ENCODE measurements at places on chromosomes 11 and 22.

GRCh38 chr22:43388420-43388851 lies 23.4 kb upstream of the MPPED1 start:
- peak; percentile 65 for DNase-seq

DNA sequence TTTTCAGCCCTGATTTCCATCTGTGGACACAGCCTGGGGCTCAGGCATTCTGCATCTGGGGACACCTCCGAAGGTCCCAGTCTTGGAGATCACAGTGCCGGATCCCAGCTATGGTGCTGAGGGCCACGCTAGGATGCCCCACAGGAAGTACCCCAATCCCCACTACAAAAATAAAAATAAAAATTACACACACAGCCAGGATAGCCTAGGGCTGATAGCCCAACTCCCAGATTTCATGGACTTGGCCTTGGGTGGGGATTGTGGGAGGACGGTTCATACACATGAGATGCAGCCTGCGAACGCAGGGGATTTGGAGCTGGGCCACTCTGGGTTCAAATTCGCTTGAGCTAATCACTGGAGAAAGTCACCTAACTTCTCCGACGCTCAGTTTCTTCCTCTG lies 237.7 kb downstream of the BUD13 start:
- no peak for DNase-seq

DNA sequence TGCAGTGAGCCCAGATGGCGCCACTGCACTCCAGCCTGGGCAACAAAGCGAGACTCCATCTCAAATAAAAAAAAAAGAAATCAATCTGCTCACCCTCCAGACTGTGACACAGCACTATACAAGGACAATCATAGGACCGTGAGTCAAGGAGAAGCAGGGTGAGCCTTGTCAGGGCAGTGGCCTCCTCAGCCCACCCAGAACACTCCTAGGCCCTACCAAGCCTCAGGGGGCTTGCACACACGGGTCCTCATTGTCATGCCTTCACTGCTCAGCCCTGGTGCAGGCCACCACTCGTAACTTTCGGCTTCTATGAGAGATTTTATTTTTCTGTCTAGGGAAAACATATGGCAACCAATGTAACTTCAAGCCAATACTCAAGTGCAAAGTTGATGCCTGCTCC lies 35.8 kb downstream of the DGCR2 start:
- DNase-seq, result no peak

GRCh38 chr11:75858042-75858441 lies 43.0 kb downstream of the UVRAG start:
- no peak for DNase-seq

- no peak for DNase-seq
Observed at GRCh38 chr11:1739576-1739975, 10.8 kb downstream of the IFITM10 start.

DNA sequence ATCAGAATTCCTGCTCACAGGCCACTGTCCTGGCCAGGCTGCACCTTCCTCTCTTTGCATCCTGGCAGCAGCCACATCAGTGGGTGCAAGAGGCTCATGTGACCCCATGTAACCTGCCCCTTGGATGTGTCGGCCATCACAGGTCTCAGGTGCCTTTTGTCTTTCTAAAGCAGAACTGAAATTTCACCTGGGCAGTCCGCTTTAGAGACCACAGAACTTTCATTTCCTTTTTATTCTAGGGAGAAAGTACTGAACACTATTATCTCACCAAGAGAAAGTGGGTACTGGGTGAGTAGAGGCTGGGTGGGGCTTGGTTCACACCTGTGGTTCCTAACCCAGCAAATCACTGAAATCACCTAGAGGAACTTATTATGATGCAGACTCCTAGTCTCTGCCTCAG lies 51.7 kb upstream of the NUP160 start:
- no peak for DNase-seq

- DNase-seq, result no peak
Observed at GRCh38 chr11:46560300-46560991, 33.4 kb downstream of the AMBRA1 start.

- DNase-seq, result no peak
Observed at GRCh38 chr11:70578831-70579230, 180.5 kb downstream of the CTTN start.

DNA sequence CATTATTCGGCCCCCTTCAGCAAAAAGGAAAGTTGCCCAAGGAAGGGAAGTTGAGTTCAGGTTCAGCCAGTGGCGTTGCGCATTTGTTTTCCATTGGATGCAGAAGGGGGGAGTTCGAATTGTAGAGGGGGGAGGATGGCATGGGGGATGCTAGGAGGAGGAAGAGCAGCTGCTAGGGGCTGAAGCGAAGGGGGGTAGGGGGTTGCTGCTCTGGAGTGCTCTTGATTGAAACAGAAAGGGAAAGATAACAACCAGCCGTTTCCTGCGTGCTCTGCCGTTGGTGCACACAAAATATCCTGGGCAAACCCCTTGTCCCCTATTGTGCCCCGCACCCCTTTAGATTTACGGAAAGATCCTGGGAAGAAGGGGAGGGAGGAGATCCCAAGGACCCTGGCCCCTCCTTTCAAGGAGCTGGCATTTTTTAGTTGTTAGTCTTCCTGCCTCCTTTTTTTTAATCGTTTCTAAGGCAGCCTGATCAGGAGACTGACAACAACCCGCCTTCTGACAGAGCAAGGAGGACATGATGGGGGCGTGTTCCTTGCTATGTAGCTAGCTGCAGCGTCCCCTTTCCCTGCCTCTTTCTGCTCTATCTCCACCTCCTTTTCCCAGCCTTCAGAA lies 2.1 kb downstream of the KMT2A start:
- peak; percentile 26 for DNase-seq

DNA sequence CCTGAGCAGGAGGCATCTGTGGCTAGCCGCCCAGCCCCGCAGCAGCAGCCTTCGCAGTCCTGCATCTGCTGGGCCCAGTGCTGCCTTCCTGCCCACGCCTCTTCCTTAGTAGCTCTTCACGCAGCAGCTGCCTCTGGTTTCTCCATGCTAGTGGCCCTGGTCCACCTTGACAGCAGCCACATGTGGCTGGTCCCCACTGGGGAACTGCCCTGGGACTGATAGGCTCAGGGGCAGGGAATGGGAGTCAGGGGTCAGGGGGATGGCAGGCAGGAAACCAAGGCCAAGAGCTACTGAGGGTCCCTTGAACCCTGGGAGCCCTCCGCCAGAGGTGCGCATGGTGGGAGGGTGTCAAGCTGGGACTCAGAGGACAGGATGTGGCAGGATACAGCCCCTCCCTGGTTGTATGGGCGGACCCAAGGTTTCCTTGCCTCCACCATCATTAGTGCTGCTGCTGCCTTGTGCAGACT lies 99.4 kb upstream of the PITPNB start:
- DNase-seq, result no peak

GRCh38 chr11:73189315-73189714 lies 28.8 kb upstream of the P2RY2 start:
- DNase-seq, result no peak

DNA sequence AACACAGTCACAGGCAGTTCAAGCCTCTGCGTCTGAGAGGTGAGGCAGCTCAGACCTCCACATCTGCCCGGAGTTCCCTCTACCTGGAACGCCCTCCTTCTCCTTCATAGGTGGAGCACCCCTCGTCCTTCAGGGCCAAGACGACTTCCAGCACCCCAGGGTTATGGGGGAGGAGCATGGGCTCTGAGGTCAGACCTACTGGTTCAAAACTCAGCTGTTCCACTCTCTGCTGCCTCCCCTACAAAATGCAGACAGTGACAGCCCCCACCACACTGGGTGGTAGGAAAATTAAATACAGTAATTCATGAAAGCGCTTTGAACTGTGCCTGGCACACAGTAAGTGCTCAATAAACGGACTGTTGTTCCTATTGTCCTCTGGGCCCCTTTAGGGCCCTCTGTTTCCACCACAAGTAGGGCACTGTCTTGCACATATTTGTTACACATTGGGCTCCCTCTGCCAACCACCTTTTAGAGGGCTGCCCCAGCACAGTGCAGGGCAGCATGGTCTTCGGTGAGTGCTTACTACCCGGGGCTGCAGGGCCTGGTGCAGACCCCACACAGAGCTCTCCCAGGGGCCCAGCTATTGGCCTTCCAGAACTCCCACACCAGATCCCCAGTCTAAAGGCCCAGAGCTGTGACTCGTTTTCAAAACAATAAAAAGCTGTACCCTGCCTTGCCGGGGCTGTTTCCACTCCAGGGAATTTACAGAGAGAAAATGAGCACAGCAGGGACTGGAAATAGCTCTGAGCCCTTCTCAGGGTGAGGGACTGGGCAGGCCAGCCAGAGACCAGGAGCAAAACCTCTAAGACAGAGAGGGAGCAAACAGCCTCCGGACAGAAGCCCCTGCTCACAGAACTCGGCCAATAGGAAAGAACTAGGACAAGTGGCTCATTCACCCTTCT lies 2.5 kb downstream of the TMEM184B start:
- peak; percentile 69 for DNase-seq

GRCh38 chr11:15888556-15889345 lies 467.6 kb downstream of the SOX6 start:
- no peak for DNase-seq

DNA sequence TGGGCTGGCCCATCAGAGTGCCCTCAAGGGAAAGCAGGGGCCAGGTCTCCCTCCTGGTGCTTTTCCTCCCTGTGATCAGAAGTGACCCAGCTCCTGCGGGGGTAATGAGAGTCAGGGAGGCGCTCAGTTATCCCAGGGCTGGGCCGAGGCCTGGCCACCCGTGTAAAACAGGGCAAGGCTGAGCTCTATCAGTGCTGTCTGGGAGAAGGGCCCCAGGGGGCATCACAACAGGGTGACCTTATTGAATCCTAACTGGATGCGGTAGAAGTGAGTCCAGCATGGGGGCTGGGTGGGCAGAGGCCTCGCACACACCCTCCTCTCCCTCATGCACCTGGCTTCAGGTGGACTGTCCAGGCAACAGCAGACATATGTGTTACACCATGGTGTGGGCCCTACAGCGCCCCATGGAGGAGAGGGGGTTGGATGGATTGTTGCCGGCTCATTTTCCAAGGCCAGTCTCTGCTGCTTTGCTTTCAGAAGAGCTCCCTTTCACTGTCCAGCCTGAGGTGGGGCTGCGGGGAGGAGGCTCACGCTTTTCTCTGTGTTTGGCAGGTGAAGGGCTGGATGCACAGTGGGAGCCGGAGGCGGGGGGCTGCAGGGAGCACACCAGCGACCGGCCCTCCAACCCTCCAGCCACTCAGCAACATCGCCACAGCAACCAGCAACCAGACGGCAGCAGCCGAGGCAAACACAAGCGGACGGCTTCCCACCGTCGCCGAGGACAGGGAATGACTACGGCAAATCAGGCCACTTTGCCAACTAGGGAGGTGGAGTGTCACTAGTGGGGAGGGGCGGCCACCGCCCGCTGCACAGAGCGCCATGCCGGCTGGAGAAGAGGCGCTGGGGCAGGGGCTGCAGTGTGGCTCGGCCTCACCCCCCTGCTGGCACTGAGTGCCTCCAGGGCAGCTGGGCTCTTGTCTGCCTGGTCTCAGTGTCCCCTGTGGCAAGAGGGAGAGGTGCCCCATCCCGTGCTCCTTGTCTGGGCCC lies 24.7 kb downstream of the GNAZ start:
- DNase-seq, result no peak

GRCh38 chr11:119103793-119104192 lies 2.1 kb upstream of the DPAGT1 start:
- no peak for DNase-seq

DNA sequence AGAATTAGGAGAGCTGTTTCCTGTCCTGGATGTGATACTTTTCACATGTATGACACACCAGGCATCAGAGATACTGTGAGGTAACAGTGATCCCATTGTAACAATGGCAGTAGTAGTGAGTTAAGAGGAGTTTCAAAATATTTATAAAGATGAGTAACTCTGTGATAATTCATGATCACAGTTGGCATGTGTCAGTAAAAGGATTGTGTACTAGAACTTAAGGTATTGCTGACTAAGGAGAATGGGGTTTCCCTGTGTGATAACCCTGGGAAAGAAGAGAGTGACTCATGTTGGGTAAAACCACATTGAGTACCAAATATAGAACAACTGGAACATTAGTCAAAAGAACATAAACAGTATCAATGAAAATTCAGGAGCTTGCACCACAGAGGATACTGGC lies 22.9 kb upstream of the SLC5A1 start:
- DNase-seq, result no peak

GRCh38 chr11:68505596-68505995 lies 45.0 kb downstream of the PPP6R3 start:
- no peak for DNase-seq

- DNase-seq, result no peak
Observed at GRCh38 chr11:74322667-74323066, 11.2 kb upstream of the P4HA3 start.

GRCh38 chr22:30284172-30284571 lies 5.1 kb downstream of the CASTOR1 start:
- no peak for DNase-seq

DNA sequence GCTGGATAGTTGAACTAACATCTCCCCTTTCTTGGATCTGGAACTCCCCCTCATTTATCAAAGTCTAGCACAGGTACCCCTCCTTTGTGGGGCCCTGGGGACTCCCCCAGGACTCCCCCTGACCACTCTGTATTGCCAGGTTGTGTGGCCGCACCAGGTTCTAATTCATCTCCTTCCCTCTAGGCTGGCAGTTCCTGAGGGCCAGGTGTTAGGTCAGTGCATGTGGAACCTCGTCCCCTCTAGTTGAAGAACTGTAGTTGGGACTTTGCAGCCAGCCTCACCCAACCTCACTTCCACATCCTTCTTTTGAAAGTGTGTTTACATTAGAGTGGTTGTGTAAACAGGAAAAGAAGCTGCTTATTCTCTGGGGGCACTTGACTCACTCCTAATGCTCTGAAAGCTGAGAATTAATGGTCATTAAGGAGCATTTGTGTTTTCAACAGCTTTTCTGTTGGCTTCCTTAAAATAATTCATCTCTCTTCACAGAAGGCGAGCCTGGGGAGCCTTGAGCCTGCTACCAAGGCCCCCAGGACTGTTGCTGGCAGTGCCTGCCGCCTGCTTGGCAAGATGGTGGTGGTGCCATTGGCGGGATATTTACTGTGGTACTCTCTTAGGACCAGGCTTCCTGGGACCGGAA lies 11.8 kb downstream of the UPB1 start:
- DNase-seq, result no peak

DNA sequence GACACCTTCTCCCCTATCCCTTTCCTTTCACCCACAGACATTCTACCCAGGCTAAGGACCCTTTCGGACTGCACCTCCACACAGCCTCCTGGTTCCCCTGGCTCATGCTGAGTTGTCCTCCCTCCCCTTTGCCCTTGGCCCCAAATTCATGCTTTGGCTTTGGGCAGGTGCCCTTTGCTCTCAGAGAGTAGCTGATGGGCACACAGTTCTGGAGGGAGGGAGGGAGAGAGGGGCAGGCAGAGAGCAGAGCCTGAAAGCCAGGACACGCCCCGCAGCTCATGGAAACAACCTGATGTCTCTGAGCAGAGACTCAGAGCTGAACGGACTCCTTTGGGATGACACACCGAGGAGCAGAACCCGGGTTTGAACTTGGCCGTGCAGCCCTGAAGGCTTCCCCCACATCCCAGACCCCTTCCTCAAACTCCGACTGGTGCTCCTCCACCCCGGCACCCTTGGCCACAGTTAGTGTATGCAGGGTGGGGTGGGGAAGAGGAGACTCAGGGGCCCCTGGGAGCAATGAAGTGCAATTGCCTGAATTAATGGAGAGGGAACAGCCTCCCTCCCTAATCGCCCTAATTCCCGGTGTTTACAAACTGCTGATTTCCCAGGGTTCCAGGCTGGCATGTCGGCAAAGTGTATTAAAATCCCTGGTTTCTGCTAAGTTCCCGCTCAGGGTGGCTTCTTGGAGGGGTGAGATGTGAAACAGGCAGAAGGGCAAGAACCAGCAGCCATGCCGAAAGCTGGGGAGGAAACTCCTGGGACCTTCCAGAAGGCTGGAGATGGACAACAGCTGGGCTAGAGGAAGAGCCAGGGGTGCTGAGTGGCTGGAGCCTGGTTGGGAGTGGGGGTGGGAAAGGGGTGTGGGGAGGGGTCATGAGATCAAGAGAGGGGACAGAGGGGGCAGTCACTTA lies 71.2 kb upstream of the SHISAL1 start:
- no peak for DNase-seq

GRCh38 chr22:23113067-23113846 lies 28.5 kb downstream of the RSPH14 start:
- DNase-seq, result no peak
